Effector CD8-positive, alpha-beta T cell (primary cell): ENCODE measurements at places on chromosomes 2 and 18.

GRCh38 chr2:223054193-223054781 is 2.3 kb downstream of the KCNE4 start:
- no peak for DNase-seq

- DNase-seq = no peak
These were observed 691 bp downstream of the BIRC6 start for GRCh38 chr2:32357318-32358110.

DNA sequence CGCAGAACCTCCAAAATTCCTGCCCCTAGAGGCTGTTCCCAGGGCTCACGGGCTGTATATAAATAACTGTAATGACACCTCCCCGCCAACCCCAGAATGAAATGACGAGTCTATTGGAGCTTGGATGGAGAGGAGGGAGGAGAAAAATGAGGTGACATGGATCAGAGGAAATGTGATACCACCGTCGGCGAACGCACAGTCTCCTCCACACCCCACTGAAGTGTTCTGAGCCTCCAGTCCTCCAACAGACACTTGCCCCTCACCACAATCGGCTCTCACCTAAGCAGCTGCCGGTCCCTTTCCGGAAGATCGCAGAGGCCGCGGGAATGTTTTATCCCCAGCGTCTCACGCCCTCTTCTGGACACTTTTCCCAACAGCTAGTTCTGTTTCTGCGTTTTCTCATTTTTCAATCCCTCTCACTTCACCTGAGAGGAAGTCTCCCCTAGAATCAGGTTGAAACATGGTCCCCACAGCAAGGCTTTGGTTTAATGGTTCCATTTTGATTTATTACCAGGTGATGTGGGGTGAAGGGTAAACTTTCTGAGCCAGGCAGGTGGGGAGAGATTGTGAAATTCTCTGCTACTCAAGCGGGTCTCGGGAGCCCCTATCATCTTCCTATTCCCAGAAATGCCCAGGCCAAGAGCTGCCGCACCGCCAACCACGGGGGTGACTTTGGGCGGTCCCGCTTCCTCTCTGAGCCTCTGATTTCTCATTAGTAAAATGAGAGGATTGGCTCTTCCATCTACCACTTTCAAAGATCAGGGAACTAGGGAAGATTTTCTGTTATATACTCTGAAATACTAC is 9.1 kb upstream of the MYO5B start:
- DNase-seq = no peak

DNA sequence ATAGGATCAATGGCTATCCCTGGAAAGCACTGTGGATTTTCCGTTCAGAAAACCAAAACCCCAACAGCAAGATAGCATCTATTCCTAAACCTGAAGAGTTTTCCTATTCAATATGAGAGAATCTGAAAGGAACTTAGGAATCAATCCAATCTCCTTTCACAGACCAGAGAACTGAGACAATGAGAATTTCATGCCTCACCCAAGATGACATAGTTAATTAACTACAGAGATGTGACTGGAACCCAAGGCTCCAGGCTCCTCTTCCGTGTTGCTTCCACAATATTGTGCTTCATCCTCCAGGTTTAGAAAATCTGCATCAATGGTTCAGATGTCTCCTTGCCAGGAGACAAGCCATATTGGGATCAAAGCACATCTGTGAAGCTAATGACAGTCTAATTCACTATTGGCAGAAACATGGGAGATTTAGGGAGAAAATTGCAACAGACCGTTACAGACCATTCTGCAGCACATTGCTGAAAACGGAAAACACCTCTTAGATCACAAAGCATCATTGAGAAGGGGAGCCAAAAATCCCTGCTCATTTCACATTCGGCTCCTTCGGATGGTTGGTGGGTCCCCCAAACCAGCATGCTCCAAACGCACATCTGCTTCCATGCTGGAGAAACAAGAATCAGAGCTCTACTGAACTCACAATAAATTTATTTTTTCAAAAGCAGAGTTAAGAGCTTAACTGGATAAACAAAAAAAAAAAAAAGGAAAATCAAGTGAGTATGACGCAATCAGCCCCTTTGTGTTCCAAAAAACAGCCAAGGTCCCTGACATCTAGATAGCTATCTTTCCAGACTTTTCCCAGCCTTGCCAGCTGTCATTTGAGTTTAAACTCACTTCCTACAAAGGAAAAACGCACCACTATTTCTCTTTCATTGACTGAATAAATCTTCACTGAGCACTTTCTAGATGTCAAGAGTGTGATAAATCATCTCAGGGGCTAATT is 290.3 kb downstream of the C1D start:
- DNase-seq = no peak

DNA sequence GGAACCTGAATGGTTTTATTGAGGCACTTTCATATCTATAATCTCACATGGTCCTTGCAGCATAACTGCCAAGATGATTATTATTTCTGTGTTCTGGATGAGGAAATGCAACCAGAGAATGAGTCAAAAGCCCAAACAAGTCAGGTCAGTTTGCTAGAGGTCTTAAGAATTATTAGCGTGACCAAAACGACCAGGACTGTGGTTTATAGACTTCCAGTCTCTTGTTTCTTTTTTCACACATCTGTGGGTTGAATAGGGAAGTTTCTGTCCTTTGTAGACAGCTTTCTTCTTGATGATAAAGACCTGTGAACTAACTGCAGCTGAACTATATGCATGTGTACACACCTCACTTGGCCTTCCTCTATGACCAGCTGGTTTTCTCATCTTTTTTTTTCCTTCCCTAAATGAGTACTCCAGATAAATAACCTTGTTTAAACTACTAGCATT is 13.9 kb downstream of the ADAM23 start:
- no peak for DNase-seq

GRCh38 chr2:150332383-150332782 is 155.1 kb downstream of the RND3 start:
- no peak for DNase-seq

GRCh38 chr2:13193900-13194299 is 477.2 kb downstream of the TRIB2 start:
- no peak for DNase-seq

DNA sequence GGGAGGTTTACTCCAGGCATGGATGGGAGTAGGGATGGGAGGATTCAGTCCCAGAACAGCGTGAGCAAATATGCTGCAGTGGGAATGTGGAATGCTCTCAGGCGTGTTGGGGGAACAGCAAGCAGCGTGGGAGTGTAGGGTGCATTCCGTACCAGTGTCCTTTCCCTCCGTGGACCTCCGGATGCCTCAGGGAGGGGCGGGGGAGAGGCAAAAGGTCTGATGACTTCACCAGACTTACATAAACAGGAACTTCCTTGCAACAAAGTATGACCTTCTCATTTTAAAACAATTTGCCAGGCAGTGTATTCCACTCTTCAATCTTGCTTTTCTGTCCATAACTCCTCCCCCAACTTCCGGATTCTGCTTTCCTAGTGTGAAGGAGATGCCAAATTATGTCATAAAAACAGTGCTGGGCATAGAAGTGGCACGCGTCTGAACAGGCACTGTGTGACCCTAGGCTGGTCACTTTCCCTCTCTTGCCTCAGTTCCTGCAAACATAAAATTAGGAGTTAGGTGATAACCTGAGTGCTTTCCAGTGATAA is 36.9 kb downstream of the RPL37A start:
- DNase-seq = no peak

- DNase-seq = no peak
These were observed 247.5 kb downstream of the KCNJ3 start for GRCh38 chr2:154945984-154946383.
